Testis (tissue), 5 donors: ENCODE measurements at places on chromosomes 16 and 17. TPM values are rescaled to one million over a fixed set of nuclear protein-coding genes. Genes with fewer than 3 reads are reported as not detected.
A peak's percentile ranks its signal among the peaks of the same experiment; 100 is the strongest.

Gene C16orf96
- 10.3 TPM for total RNA-seq

Gene AIPL1
- 1.0 TPM for total RNA-seq

GRCh38 chr17:40177275-40177874 lies at the start of gene RAPGEFL1:
RAPGEFL1 (plus strand) TSS chr17:40177470; CDS start chr17:40177862, 392 bp downstream.
- peak; percentile 84 for DNase-seq

- DNase-seq: no peak
These were observed 25.3 kb downstream of the FBXO31 start for GRCh38 chr16:87358250-87358649.

DNA sequence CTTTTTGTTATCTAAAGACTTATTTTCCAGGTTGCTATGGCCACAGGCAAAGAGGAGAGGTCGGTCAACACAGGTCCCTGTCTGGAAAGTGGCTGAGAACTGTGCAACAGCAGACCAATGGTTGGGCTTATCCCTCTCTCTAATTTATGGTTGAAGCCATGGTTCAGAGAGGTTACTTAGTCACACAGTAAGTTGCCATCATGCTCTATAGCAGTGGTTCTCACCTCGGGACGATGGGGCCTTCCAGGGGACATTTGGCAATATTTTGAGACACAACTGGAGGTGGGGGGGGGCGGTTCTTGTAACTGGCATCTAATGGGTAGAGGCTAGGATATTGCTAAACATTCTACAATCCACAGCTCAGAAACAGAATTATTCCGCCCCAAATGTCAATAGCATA lies 842 bp upstream of the LDAF1 start:
- DNase-seq: no peak
